AG04450 (cell line): ENCODE measurements at places on chromosomes 11 and 22. TPM values are rescaled to one million over a fixed set of nuclear protein-coding genes. Genes with fewer than 3 reads are reported as not detected.
A peak's percentile ranks its signal among the peaks of the same experiment; 100 is the strongest.

- DNase-seq, result no peak
Measured at GRCh38 chr11:94511932-94512781, at the start of gene C11orf97. Gene C11orf97, plus strand, starts transcription at chr11:94512461. Its CDS starts 68 bp downstream, at chr11:94512529.

DNA sequence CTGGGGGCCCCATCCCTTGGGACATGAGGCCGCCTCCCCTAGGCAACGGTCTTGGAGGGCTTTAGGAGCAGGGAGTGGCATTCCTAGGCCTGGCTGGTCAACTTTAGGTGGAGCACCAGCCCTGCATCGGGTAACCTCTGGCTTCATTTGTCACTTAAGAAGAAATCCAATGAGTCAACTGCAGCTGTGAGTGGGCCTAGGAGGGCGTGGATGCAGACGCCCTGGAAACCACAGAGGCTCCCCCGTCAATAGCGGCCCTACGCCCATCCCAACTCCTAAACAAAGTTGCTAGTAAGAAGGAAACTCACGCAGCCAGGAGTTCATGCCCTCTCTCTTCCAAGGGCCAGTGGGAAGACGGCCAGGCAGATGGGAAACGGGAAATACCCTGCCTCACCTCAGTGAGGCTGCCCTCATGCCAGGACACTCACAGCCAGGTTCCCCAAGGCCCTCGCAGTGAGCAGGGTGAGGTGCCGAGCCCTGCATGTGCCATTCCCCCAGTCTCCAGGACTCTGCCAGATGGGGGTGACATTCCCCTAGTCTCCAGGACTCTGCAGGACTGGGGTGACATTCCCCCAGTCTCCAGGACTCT is 20.8 kb downstream of the BID start:
- DNase-seq, result no peak

GRCh38 chr22:45497351-45498145 is 5.1 kb upstream of the FBLN1 start:
- no peak for DNase-seq

The MS4A6A gene
- polyA plus RNA-seq, result not detected in 2 replicates

GRCh38 chr22:17775781-17776465 is 1.7 kb upstream of the BID start:
- no peak for DNase-seq

GRCh38 chr22:47187176-47187957 is 424.9 kb downstream of the TBC1D22A start:
- no peak for DNase-seq

GRCh38 chr22:50531546-50531961 is 1.7 kb upstream of the TYMP start:
- no peak for DNase-seq

DNA sequence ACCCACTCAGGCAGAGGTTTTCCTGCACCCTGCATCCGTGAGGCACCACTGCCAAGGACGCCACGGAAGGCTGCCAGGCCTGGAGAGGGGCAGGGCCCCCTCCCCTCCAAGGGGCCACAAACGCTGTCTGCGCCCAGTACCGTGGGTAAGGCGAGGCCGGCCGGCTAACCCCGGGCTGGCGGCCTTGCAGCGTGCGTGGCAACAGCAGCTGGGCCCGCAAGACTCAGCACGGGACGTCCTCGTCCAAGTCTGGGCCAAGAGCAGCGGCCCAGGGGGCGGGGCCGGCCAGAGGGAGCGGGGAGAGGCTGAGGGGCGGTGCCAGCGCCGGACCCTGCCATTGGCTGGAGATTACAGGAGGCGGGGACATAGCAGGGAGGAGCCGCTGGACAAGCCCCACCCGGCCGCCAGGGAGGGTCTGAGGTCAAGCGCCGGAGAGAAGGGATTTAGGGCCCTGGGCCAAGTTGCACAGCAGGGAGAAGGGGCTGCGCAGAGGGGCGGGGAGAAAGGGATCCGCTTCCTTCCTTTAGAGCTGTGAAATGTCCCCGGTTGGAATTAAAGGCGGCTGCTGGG is 16.0 kb downstream of the SLC43A1 start:
- DNase-seq, result peak; percentile 61

- no peak for DNase-seq
Measured at GRCh38 chr22:50091092-50091768, 1.4 kb downstream of the MOV10L1 start.

GRCh38 chr11:38446336-38446735 is 1848.3 kb upstream of the RAG2 start:
- no peak for DNase-seq

The DCPS gene
- polyA plus RNA-seq, result 20.4 and 24.3 TPM in 2 replicates

DNA sequence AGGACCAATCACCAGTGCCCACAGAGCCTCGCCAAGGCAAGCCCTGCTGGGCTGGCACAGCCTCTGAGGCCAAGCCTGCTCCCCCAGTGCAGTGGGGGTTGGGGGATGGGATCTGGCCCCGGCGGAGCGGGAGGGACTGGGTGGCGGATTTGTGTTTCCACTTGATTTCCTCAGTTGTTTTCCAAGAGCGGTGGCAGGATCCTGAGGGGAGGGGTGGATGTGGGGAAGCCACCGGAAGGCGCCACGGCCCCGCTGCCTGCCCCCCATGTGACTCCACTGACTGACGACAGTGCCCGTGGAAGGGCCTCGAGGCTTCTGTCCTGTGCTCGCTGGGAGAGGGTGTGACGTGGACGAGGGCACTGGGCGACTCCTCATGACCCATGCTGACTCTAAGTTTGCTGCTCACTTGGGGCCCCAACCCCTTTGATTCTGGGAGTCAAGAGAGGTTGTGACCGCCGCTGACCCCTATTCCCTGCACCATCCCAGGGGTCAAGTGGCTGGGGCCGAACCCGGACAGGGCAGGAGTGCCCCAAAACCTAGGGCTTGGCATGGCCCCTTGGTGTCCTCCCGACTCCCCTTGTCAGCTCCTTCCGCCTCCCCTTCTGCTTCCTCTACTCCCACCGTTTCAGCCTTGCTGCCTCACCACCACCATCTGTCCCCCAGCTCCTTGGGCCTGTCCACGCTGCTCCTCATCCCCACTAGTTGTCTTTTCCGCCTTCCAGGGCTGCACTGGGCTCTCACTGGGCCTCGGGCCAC is 23.5 kb upstream of the PICK1 start:
- DNase-seq, result no peak

DNA sequence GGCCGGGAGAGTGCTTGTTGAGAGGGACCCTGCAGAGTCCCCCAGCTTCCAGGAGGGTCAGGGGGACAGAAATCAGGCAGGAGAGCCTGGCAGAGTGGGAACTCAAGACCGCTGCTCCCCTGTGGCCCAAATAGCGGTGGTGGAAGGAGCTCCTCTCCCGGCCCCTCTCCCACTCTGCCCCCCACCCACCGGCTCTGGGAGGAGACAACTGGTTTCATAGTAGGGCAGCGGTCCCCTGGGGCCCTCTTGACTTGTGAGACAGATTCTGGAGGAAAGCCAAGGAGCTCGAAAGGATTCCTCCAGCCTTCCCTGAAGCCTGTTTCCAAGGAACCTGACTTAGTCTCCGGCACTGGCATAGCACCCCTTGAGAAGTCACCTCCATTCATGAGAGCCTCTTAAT is 10.1 kb downstream of the PKNOX2 start:
- no peak for DNase-seq

- DNase-seq, result no peak
Measured at GRCh38 chr11:20156280-20156875, 3.9 kb downstream of the DBX1 start.

The PHOX2A gene
- polyA plus RNA-seq, result not detected in 2 replicates

DNA sequence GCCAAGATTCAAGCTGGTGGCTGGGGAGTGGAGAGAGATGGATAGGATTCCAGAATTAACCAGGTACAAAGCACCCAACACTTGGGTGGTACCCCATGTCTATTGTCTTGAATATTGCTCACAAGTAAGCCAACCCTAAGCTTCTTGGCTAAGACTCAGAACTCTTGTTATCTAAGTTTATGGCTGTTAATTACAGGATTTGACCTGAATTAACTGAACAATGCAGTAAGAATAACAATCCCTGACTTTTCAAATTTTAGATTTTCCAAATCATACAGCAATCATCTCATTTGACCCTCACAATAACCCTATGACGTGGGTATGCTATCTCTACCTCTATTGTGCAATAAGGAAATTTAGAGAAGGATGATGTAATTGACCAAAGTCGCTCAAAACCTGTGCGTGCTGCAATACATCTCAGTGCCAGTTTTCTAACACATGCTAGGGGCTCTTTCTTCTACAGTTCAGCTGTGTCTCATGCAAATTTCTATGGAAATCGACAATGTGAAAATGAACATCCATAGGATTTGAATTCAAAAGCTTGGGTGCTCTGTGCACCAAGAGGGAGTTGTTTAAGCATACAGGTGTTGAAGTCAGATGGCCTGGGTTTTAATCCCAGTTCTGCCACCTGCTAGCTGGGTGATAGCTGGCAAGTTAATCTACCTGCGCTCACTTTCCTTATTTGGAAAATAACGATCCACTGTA is 40.1 kb upstream of the APLNR start:
- DNase-seq, result no peak

DNA sequence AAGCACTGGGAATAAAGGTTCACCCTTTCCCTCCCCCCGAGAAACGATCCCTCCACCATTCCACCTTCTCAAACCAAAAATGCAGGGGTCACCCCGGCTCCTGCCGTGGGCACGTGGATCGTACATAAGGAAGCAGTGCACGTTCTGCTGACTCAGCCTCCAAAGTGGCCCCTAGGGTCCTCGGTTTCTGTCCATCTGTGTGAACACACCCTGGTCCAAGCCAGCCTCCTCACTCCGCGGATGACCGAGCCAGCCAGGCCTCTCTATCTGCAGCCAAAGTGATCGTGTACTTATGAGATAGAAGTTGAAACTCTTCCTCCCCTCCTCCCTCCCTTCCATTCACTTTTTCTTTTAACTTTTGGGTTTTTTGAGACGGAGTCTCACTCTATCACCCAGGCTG is 16.2 kb downstream of the C11orf24 start:
- no peak for DNase-seq

The DUSP8 gene
- polyA plus RNA-seq, result 1.5 and 2.1 TPM in 2 replicates

DNA sequence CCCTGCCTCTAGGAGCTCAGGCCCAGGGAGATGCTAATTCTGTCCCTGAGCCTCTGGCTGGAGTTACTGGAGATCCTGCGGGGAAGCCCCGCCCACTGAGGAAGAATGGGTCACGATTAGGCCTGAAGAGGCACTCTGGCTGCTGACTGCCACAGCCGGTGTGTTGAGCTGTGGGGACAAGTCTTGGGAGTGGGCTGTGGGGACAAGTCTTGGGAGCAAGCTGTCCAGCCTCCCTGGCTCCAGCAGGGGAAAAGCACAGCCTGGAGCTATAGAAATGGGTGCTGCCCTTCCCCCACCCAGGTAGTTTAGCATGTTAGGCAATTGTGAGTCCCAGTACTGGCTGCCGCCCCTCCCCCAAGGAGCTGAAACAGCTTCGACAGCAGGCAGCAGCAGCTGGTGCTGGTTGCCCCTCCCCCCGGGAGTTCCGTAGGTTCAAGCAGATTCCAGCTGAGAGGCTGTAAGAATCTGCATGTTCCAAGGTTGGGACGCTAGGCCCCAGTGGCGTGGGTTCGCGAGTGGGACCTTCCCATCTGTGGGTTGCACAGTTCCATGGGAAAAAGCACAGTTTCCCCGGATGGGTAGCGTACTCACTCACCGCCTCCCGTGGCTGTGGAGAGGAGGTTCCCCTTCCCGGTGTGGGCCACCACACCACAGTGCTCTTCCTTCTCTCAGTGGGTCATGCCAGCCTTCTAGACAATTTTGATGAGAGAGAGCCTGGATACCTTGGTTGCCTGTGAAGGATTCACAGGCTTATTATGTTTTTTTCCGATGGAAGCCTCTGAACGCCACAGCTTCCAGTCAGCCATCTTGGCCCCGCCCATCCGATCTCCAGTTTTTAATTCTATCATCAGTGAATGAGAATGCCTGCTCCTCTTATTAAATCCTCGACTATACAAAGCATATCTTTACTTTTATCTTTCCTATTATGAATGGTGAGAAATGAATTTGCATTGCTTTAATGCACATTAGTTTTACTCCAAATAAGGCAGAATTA is 61.5 kb downstream of the MSANTD4 start:
- DNase-seq, result no peak

- no peak for DNase-seq
Measured at GRCh38 chr22:49136041-49136815, 691.4 kb downstream of the BRD1 start.

The HTR3A gene
- polyA plus RNA-seq, result not detected in 2 replicates

GRCh38 chr11:4140067-4140636 is 45.6 kb downstream of the RRM1 start:
- no peak for DNase-seq

DNA sequence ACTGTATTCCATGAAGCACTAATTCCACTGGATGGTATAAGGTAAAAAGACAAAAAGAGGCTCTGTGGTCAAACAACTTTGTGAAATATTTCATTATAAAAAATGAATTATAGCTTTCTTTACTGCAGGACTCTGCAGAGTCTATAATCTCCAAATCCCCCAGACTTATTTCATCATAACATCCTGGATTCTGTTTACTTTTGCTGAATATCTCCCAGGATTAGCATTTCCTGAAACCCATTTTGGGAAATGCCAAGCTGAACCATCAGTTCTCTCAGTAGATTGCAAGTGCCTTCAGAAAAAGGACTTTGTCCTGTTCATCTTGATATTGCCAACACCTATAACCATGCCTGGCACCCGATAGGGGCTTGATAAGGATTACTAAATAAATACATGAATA is 7.9 kb downstream of the PAMR1 start:
- no peak for DNase-seq

DNA sequence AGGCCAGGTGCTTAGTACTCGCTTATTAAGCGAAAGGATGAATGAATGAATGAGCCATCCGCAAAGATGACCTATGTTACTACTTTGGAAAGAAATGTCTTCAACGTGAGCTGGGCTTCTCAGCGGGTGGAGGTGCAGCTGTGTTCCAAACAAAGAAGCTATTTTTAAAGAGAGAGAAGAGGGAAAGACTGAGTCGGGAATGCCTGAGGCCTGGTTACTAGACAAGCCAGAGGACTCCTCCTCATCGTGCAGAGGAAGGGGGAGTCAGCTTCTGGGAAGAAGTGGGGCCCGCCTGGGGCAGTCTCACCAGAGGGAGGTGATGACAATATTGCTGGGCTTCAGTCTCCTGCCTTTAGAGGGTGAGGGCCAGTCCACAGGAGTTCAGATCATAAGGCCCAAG is 30.4 kb upstream of the CD5 start:
- DNase-seq, result no peak

The EHF gene
- 0.05 and 0.07 TPM in 2 replicates for polyA plus RNA-seq

GRCh38 chr22:46143491-46144147 is 6.7 kb upstream of the PPARA start:
- DNase-seq, result no peak

The CDKN1C gene
- 6.3 and 8.1 TPM in 2 replicates for polyA plus RNA-seq

DNA sequence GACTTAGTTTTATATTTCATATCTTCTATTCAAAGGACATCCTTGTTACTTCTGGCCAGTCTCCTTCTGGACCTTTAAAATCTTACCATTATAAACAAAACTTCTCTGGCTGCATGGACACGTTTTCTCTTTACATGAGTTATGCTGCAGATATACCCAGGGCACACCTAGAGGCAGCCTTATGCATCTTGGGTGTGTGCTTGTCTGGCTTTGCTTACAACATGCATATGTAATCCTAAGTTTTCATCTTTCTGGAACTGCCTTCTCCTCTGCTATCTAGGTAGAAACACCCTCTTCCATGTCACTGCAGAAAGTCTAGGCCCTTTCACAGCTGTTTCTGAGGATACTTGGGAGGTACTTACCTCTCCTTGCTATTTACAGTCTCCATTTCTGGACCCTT is 185.8 kb upstream of the RAG2 start:
- no peak for DNase-seq

The PLEKHA7 gene
- 0.05 and 0.16 TPM in 2 replicates for polyA plus RNA-seq

GRCh38 chr22:38202437-38203089 is 769 bp downstream of the MAFF start:
- peak; percentile 71 for DNase-seq

The MMP8 gene
- polyA plus RNA-seq, result 0.04 TPM in 1 of 2 replicates, not detected in the other

- DNase-seq, result no peak
Measured at GRCh38 chr11:82930734-82931133, 29.2 kb downstream of the DDIAS start.

- no peak for DNase-seq
Measured at GRCh38 chr11:6217722-6218121, 12.4 kb downstream of the C11orf42 start.

GRCh38 chr22:43109921-43110443 is 568 bp upstream of the BIK start:
- no peak for DNase-seq
